ENCODE measurements at places on chromosomes 16 and 17.
A peak's percentile ranks its signal among the peaks of the same experiment; 100 is the strongest.

GRCh38 chr17:34578016-34578415 is 1.4 kb upstream of the TMEM132E start:
- DNase-seq: no peak

GRCh38 chr16:2675021-2675420 is 7.3 kb upstream of the KCTD5 start:
- DNase-seq: no peak

DNA sequence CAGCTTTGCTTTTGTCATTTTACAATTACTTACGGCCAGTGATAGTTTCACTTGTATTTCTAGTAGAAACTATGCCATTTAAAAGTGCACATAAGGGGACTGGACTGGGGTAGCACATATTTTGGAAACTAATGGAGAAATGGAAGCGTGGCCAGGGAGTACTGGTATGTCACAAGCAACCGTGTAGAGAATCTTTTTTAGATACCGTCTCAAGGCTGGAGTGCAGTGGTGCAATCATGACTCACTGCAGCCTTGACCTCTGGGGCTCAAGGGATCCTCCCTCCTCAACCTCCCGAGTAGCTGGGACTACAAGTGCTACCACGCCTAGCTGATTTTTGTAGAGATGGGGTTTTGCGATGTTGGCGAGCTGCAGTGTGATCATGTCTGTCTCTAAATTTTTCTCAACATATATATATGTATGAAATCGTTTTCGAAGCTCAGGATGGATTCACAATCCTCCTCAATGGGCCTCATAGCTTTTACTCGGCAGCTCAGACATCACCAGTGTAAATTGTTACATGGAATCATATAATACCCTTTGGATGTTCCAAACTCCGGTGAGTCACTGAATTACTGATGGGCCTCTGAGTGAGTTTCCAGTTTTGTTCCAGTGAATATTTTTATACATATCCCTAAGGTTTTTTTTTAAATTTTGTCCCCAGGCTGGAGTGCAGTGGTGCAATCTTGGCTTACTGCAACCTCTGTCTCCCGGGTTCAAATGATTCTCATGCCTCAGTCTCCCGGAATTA is 51.7 kb downstream of the ZNF778 start:
- DNase-seq: no peak

- DNase-seq: no peak
Observed at GRCh38 chr16:83513008-83513755, 294.6 kb upstream of the HSBP1 start.

GRCh38 chr17:67360880-67361279 is 5.5 kb downstream of the PSMD12 start:
- DNase-seq: no peak

DNA sequence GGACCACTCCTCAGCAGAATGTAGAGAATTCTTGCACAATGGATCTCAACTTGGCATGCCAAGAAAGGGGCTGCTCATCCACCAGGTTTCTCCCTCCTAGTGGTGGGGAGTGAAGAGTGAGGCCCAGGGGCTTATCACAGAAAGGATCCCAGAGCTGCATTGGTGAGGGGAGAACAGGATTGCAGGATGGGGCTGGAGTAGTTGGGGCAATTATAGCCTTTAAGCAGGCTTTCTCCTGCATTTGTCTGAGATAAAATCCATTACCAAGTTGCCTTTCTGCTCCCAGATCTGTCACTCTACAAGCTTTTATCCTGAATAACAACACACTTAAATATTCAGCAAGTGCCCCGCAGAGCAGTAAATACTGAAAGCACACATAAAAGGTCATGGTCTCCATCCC is 130.8 kb upstream of the CES5A start:
- no peak for DNase-seq

DNA sequence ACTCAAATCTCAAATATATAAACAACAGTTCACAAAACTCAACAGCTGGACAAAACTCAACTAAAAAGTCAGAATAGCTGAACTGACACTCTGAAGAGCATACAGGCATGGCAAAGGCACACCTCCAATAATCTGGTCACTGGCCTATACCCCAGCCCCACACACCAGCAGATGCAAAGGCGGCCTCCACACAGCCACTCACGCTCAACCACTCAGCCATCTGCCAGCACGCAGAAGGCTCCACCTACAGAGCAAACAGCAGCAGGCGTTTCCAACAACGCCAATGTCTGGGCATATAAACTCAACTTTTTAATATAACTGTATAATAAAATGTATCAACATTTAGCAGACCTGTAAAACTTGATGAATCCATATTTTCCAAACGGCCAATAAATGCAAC is 17.2 kb downstream of the USP7 start:
- no peak for DNase-seq

DNA sequence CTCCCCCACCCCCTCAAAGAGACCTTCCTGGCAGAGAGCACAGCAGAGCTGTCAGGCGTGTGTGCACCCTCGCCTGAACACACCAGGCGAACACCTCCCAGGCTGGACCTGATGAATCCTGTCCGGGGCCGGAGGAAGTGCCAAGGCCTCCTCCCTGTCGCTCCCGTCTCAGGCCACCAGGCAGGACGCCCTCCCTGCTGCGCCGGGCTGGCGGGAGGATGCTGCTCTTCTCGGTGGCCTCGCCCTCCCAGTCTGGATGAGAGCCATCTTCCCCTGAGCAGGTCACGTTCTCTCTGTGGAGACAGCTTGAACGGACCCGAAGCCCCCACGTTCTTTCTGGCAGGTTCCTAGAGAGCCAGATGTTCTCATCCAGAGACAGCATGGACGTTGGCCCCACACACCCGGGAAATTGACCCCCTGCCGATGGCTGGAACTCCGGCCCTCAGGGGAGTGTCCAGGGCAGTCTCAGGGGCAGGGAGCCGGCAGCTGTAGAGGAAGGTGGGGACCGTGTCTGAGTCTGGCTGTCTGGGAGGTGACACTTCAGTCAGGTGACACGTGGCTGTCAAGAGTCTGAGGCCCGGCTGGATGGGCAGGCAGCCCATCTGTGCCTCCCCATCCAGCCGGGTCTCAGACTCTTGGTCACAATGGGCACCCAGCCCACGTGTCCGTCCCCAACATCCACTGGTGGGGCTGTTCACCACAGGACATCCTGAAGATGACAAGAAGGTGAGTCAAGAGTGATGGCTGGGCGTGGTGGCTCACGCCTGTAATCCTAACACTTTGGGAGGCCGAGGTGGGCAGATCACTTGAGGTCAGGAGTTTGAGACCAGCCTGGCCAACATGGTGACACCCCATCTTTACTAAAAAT is 5.0 kb upstream of the TIMP2 start:
- DNase-seq: no peak

DNA sequence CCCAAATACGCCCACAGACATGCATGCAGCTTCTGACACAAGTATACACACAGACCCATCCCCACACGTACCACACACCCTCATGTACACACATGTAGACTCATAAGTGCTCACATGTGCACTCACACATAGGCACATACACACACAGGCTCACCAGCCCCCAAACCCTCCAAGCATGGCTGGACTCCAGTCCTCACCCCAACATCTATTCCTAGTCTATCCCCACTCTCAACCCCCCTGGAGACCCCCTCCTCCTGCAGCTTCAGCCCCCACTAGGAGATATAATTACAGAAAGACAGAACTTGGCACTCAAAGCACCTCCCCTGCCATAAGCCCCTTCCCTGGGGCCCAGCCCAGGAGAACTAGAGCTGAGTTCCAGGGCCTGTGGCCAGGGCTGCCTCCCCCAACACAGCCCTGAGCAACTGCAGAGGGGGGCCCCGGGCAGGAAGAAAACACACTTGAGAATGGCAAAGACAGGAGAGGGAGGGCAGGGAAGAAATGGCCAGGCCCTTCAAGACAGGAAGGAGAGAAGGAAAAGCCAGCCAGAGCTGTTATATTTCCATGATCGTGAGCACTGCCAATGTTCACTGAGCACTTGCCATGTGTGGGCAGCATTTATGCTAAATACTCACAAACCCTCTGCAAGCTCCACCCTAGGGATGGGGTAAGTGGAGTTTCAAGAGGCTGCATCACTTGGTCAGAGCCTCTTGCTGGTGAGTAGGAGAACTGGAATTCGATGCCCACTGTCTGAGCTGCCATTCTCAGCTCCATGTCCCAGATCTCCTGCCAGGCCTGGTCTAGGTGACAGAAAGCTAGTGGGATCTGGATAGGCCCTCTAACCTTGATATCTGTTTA is 224.5 kb downstream of the ZNF423 start:
- DNase-seq: no peak

GRCh38 chr16:87442581-87442966 is 50.2 kb downstream of the ZCCHC14 start:
- DNase-seq: no peak

DNA sequence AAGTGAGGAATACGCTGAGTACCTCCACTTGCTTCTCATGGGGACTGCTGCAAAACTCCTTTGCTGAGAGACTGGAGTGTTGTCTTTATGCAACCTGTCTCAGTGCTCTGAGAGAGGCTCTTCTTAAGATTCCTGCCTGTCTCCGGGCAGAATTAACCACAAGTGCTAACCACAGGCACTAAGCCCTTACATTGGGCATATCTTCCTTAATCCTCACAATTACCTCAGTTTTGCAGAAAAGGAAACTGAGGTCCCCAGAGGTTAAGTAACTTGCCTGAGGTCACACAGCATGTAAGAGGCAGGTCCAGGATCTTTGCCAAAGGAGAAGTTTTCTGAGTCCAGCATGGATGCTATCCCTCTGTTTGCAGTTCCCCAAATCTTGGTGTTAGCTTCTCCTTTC is 86.0 kb downstream of the GP2 start:
- DNase-seq: no peak

DNA sequence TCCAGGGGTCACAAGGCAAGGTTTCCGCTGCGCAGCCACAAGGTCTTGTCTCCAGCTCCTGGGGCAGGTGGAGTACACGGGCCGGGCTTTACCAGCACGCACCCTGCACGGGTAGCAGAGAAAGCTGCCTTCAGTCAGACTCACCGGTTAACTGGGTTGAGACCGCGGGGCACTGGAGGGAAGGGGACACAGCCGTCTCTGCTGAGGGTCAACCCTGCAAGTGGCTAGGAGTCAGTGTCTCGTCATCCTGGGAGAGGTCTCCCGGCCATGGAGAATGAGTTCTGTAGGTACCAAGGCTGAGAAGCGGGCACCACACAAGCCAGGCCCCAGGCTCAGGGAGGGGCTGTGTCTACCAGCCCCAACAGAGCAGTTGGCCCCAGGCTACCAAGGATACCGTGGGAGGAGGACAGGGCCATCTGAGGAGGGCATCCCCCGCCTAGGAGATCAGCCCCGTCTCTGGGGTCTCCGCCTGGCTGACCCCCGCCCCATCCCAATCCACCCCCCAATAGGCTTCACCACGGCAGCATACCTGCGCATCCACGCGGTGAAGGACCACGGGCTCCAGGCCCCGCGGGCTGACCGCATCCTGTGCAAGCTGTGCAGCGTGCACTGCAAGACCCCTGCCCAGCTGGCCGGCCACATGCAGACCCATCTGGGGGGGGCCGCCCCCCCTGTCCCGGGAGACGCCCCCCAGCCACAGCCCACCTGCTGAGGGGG is 2.8 kb upstream of the PRRT2 start:
- DNase-seq: no peak

GRCh38 chr17:57084361-57084801 is 665 bp upstream of the AKAP1 start:
- DNase-seq: no peak

GRCh38 chr17:2138318-2138717 is 83.4 kb downstream of the HIC1 start:
- DNase-seq: no peak

DNA sequence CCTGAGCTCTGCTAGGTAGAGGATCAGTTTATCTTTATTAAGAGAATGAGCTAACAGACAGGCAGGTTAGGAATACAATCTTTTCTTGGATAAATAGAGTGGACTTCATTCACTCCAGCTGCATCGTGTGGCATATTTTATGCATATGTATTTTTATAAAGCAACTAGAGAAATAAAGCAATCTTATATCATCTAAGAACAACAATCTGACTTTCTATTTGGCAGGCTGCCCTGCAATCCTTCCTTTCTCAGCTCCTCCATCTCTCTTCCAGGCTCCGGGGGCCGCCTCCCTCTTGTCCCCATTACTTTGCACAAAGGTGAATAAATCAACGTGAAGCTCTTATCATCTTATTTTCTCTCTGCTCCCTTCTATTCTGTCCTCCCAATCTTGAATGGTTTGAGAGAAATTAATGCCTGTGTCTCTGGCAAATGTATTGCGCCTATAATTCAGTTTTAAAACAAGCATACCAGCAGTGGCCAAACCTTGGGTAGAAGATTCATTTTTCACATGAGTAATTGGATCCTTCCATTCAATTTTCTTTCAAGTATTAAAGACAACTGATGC is 64.5 kb downstream of the HS3ST3A1 start:
- no peak for DNase-seq

- peak; percentile 38 for DNase-seq
Observed at GRCh38 chr17:57662644-57663308, 82.3 kb downstream of the CCDC182 start.

- no peak for DNase-seq
Observed at GRCh38 chr16:89537549-89537925, 22.9 kb upstream of the RPL13 start.

DNA sequence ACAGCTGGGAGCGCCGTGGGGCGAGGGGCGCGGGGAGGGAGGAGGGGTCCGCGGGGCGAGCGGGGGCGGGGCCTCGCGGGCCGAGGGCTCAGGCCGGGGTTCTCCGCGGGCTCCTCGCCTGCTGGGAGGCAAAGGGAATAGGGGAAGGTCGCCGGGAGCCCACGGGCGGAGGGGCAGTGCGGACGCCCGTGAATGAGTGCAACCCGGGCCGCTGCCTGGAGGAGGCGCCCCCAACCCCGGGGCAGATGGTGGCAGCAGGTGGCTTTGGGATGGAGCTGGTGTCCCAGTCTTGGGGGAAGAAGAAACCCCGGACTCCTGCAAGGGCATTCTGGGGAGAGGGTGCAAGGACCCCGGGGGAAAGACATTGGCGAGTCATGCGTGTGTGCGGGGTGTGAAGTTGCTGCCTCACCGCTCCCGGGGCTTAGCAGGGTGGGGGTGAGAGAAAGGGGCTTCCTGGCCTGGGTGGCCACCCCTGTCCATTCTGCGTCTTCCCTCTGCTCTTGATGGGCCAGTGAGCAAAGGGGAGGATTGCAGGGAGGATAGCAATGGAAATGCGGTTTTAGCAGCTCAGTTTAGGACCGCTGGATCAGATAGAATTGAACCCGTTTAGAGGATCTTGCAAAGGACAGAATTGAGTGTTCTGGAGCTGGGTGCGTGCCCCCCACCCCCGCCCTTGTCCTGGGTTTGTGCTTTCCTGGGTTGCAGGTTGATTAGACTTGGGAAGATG is 526 bp downstream of the KIAA0513 start:
- DNase-seq: no peak

GRCh38 chr17:8806926-8807550 is 7.9 kb upstream of the MFSD6L start:
- DNase-seq: no peak

DNA sequence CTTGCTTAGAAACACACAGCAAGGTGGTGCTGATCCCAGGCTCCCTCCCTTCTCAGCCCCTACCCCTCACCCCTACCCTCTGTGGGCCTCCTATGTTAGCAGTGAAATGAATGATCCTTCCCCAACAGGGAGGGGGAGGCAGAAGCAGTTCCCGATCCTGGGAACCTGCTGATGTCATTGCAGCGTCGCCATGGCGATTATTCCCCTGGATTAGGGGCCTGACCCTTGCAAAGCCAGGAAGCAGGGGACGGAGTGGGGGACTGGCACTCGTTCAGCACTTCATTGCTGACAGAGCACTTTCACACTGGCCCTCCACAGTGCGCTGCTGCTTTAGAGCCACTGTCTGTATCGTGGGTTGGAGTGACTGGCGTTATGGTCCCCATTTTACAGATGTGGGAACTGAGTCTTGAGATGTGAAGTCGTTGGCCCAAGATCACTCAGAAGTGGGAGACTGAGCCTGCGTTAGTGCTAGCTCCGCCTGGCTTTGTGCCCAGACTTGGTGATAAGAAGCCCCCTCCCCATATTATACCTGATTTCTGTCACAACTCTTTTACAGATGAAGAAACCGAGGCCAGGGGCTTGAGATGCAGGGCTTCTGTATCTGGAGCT is 26.6 kb downstream of the LASP1 start:
- DNase-seq: no peak

Data from esophagus squamous epithelium (tissue), 5 donors.